ENCODE measurements at places on chromosomes 7 and 10.

- no peak for DNase-seq
Observed at GRCh38 chr7:25712500-25712899, 439.5 kb upstream of the NFE2L3 start.

DNA sequence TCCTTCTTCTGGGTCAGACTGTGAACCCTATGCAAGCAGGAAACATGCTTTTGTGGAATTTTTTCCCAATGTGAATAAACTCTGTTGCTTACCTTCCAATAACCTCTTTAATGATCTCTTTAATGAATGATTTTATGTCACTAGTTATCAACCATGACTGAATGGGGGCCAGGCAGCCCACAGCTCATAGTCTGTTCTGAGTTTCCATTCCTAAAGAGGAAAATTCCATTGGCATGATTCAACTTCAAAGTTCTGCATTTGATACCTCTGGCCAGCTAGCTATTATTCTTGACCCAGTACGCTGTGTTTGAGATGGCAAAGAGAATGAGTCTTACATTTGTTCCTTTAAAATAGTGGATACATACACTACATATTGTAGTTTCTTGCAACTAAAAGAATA, 867.8 kb upstream of the CELF2 start:
- no peak for DNase-seq

DNA sequence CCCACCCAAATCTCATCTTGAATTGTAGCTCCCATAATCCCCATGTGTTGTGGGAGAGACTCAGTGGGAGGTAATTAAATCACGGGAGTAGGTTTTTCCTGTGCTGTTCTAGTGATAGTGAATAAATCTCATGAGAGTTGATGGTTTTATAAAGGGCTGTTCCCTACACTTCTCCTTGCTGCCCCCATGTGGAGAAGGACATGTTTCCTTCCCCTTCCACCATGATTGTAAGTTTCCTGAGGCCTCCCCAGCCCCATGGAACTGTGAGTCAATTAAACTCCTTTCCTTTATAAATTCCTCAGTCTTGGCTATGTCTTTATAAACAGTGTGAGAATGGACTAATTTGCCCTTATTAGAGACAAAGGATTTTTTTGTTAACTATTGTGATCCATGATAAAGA, 48.5 kb upstream of the MKX start:
- DNase-seq = peak; percentile 9

- peak; percentile 56 for DNase-seq
Observed at GRCh38 chr10:3068968-3069737, 1.8 kb downstream of the PFKP start.

DNA sequence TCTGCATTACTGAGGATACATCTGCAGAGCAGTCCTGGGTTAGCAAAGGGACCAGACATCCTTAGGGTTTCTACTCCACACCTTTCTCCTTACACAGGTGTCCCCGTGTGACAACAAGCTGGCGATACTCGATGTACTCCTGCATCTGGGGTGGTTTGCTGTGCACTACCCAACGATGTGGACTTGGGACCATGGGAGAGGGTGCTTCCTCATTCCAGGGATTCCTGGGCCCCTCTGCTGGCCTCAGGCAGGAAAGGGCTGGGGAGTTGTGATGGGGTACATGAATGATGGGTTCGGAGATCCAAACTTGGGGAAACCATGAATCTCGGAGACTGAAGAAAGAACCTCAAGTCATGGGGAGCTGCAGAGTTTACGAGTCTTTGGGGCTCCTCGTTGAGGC, 179.6 kb upstream of the GALNT17 start:
- DNase-seq = no peak

DNA sequence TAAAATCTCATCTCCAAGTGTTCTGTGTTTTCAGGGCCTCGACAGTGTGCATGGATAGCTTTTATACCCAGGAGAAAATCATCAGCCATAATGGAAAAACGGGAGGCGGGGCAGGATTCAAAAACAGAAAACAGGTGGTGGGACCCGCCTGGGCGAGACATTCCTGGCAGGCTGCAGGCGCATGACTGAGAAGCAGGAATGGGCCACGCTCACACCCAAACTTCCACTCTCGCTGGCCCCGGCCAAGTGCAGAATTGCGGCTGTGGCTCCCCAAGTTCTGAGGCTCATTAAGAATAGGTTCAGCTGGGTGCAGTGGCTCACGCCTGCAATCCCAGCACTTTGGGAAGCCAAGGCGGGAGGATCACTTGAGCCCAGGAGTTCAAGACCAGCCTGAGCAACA, 60.6 kb downstream of the C10orf143 start:
- DNase-seq = no peak

DNA sequence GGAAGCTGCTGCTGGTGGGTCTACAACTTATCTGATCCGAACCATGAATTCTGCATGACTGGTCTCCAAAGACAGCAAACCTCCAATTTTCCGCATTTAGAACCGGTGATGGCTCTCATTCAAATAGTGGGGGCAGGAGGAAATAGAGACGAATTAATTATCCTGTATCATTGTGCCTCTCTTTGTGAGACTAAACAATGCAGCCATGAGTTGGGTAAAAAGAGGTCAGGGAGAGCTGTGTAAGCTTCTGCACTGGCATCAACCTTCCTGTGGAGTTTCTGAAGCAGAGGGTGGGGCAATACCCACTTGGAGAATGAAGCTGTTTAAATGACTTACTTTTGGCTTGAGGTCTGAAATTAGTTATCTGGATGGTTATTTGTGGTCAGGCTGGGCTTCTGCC, 266.4 kb downstream of the SORCS3 start:
- no peak for DNase-seq

DNA sequence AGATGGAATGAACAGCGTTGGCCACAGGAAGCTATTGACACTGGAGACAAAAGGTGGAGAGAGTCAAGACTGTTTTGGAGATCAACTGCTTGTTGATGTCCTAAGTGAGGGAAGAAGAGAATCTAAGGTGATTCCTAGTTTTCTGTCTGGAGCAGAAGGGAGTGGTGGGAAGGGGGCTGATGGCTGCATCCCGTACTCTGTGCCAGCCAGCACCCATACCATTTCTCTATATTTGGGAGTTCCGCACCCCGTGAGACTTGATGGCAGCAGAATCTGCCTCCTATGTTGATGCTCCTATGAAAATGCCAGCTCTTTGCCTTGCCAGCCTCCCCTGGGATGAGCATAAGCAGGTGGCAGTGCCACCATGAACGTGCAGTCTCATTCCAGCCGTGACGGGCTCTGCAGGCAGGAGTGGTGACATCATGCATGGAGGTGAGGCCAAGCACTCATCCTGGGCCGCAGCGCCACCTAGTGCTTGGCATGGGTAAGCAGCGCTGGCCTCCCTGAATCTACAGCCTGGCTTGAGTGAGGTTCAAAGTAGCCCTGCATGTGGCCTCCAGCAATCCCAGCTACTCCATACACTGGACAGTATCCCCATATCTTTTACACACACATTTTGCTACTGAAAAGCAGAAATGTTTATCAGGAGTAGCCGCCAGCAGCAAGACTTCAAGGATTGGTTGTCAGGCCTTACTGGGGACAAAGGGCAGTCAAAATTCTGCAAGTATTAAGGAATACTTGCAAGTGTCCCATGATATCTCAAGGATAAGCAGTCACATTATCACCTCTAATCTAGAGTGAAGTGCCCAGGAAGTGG, 43.0 kb downstream of the PODXL start:
- peak; percentile 89 for DNase-seq

DNA sequence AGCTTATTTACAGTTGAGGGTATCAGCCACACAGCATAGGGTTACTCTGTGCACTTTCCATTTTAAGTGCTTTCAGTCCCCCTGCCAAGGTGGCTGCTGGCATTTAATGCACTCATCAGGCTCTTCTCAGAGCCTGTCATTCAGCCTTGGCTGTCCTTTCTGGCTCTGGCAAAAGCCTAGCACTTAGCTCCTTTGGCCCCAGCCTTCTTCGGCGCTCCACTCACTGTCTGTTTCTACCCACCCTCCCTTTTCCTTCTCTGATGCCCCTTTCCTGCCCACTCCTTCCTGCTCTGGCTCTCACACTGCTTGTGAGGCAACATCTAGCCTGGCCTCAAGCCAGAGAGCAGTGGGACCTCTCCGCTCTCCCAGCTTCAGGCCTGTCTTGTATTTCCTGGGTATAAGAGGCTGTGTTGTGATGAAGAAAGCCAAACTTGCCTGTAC, 60.2 kb downstream of the WIPF3 start:
- no peak for DNase-seq

GRCh38 chr10:90777621-90778020, 80.2 kb downstream of the HTR7 start:
- DNase-seq = no peak

DNA sequence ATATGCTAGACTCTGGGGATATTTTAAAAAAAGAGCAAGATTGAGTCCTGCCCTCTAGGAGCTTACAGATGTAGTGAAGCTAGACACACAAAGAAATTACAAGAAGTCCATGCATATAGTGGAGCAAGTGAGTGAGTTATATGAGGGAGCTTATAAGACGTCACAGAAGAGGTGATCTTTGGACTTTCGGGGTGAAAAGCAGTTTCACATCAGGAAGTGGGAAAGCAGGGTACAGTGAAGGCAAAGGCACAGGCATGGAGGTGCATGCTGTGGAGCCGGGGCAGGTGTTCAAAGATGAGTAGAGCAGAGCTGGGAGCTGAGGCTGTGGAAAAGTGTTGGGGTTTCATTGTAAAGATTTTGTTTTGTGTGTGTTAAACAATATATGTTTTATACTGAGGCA, 38.5 kb upstream of the EXOC6 start:
- no peak for DNase-seq

GRCh38 chr7:4602905-4603842, 78.9 kb upstream of the FOXK1 start:
- no peak for DNase-seq

GRCh38 chr7:157470017-157470322, 133.2 kb downstream of the DNAJB6 start:
- DNase-seq = no peak

GRCh38 chr7:28304290-28304689, 108.0 kb upstream of the CREB5 start:
- no peak for DNase-seq

- no peak for DNase-seq
Observed at GRCh38 chr7:29434380-29434768, 129.3 kb upstream of the PRR15 start.

DNA sequence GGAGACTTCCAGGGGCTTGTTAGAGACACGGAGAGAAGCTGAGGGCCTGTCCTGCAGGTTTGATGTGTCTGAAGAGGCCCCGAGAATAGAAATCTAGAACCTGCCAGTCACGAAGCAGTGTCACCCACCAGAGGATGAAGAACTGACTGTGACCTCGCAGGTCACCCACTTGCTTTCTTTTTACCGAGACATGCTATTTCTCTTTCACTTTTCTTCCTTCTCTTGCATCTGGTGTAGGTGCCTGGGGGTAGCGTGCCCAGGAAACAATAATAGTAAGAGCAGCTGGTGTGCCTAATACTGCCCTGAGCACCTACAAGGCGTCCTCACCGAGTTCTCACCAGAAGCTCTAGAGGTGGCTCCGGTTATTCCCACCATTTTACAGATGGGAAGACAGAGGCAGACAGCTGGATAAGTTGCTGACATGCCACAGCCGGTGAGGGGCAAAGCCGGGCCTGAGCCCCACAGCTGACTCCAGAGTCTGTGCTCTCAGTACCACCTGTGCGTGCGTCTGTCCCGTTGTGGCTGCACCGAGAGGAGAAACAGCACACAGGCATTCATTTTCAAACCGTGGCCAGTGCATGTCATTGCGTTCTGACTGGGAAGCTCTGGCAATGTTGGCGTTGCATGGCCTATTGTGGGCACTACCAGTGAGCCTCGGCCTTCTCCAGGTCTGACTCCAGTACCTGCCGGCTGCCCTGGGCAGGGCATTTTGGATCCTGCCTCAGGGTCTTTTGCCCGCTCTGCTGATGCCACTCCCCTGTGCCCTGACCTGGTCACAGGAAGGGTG, 7.8 kb downstream of the CHST3 start:
- no peak for DNase-seq

- DNase-seq = no peak
Observed at GRCh38 chr10:89710753-89711152, 9.4 kb downstream of the KIF20B start.

- no peak for DNase-seq
Observed at GRCh38 chr7:104480529-104480928, 152.1 kb downstream of the LHFPL3 start.

GRCh38 chr7:2405601-2406345, 2.4 kb downstream of the CHST12 start:
- peak; percentile 80 for DNase-seq

DNA sequence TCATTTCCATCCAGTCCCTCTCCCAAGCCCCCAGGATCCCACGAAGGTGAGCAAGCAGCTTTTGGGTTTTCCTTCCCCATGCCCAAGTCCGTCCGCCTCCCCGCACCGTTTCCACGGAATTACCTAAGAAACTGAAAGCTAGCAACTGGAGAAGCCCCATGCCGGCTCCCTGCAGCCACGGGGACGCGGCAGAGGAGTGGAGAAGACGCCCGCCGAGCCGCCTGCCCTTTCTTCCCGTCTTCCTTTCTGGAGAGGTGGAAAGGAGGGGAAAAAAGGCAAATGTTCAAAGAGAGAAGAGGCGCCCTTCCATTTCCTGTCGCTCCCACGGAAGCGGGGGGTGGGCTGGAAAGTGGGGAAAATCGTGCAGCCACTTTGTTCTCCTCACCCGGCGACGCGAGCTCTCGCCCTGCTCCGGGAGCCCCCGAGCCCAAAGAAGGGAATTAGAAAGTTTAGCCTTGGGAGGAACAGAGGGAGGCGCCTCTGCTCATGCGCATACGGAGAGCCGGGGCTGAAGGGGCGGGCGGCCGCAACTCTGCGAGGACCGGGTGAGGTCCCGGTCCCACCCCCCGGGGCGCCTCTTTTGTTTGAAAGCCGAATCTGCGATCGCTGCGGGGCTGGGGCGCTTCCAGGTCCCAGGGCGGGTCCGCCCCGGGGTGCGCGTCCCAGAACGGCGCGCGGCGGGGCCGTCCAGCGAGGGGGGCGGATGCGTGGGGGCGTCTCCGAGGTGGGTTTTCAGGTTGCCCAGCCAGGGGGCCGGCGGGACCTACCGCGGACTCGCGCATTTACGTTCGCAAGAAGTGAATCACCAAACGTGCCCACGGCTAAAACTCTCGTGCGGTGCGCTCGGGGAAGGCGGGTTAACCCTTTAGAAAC, at the start of gene LAMB1:
Gene LAMB1, minus strand, starts transcription at position 436 of the 873 bp plus-strand sequence. Its CDS starts 276 bp downstream, at position 160.
- DNase-seq = peak; percentile 46

- no peak for DNase-seq
Observed at GRCh38 chr7:36037121-36037662, 115.9 kb upstream of the EEPD1 start.

DNA sequence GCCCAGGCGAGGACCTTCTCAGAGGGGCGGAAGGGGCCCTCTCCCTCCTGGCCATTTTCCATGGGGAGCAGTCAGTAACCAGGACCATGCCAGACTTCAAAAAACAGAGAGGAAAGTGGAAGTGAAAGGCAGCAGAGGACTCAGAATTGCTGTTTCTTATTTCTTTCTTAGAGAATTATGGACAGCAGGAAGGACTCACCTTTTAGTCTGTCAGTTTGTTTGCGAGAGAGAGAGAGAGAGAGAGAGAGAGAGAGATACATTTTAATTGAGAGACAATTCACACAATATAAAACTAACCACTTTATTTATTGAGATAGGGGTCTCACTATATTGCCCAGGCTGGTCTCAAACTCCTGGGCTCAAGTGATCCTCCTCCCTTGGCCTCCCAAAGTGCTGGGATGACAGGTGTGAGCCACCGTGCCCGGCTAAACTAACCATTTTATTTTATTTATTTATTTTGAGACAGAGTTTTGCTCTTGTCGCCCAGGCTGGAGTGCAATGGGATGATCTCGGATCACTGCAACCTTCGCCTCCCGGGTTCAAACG, 24.5 kb downstream of the SCD start:
- no peak for DNase-seq

- no peak for DNase-seq
Observed at GRCh38 chr7:27119412-27119911, 11.1 kb downstream of the HOXA4 start.

- no peak for DNase-seq
Observed at GRCh38 chr7:149854611-149855360, 16.6 kb downstream of the ZNF862 start.

GRCh38 chr7:157521752-157522151, 184.9 kb downstream of the DNAJB6 start:
- no peak for DNase-seq
